ENCODE measurements at places on chromosomes 2 and 18. TPM values are rescaled to one million over a fixed set of nuclear protein-coding genes. Genes with fewer than 3 reads are reported as not detected.

Gene TYMS
- 202 TPM for total RNA-seq

- no peak overlapping the region for H3K4me3 ChIP-seq
- peak overlapping the region; percentile 87 for H3K27ac ChIP-seq
- peaks cover 48% of the 10 kb centered on the region for H3K4me1 ChIP-seq
- DNase-seq = no peak
- no peaks in the 10 kb centered on the region for H3K27me3 ChIP-seq
Measured at GRCh38 chr2:47223980-47224379, 68.9 kb upstream of the STPG4 start.

Gene NAT8
- total RNA-seq = not detected

Gene PRADC1
- total RNA-seq = 18.6 TPM

- no peak overlapping the region for H3K4me3 ChIP-seq
- H3K4me1 ChIP-seq = no peaks in the 10 kb centered on the region
- DNase-seq = no peak
- H3K27ac ChIP-seq = no peak overlapping the region
- H3K36me3 ChIP-seq = no peaks in the 10 kb centered on the region
- no peaks in the 10 kb centered on the region for H3K27me3 ChIP-seq
Measured at GRCh38 chr18:45373286-45373880, 241.9 kb upstream of the SLC14A2 start.

DNA sequence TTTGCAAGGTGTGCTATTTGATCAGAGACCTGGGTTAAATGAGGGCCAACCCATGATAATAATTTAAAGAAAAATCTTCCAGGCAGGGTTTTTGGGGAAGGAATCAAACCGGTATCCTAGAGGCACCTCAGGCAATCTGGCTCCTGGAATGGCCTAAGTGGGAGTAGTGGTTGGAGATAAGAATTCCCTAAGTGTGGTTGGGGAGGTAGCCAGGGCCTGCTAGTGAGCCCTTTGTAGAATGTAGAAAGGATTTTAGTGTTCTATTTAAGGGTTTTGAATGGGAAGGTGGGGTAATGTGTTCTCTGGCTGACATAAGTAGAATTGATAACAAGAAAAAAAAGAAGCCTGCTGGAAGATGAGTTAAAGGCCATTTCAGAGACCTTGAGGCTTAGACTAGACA lies 422.2 kb downstream of the XIRP2 start:
- no peak overlapping the region for H3K27ac ChIP-seq
- H3K36me3 ChIP-seq = no peaks in the 10 kb centered on the region
- H3K27me3 ChIP-seq = no peaks in the 10 kb centered on the region
- no peak overlapping the region for H3K4me3 ChIP-seq
- H3K4me1 ChIP-seq = no peaks in the 10 kb centered on the region

Gene FAP
- total RNA-seq = not detected

DNA sequence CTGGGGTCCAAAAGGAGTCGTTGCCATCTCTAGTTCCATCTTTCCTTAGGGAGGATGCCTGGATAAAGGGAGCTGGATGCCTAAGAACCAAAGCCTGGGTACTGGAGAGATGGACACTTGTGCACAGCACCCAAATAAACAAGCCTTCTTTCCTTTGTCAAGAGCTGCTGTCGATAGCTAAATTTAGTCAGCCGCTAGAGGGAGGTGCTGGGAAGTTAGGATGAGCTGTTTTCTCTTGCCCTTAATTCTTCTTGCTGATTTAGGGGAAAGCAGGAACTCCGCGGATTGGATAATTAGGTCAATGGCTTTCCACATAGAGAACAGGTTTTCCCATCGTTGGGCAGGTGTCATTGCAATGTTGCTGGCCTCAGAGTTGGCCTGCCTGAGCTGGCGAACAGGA lies 30.9 kb upstream of the SERPINB12 start:
- no peak overlapping the region for H3K4me3 ChIP-seq
- H3K4me1 ChIP-seq = no peaks in the 10 kb centered on the region
- DNase-seq = peak; percentile 15
- H3K27me3 ChIP-seq = no peaks in the 10 kb centered on the region
- no peaks in the 10 kb centered on the region for H3K36me3 ChIP-seq

Gene ESPNL
- 0.85 TPM for total RNA-seq

GRCh38 chr2:221969087-221969829 lies 329.5 kb downstream of the PAX3 start:
- peak; percentile 5 for DNase-seq
- no peaks in the 10 kb centered on the region for H3K4me1 ChIP-seq
- no peak overlapping the region for H3K27ac ChIP-seq
- H3K4me3 ChIP-seq = no peak overlapping the region

- no peak overlapping the region for H3K4me3 ChIP-seq
- DNase-seq = no peak
- H3K4me1 ChIP-seq = no peaks in the 10 kb centered on the region
- no peaks in the 10 kb centered on the region for H3K27me3 ChIP-seq
Measured at GRCh38 chr18:44033144-44033701, 647.5 kb upstream of the SETBP1 start.

DNA sequence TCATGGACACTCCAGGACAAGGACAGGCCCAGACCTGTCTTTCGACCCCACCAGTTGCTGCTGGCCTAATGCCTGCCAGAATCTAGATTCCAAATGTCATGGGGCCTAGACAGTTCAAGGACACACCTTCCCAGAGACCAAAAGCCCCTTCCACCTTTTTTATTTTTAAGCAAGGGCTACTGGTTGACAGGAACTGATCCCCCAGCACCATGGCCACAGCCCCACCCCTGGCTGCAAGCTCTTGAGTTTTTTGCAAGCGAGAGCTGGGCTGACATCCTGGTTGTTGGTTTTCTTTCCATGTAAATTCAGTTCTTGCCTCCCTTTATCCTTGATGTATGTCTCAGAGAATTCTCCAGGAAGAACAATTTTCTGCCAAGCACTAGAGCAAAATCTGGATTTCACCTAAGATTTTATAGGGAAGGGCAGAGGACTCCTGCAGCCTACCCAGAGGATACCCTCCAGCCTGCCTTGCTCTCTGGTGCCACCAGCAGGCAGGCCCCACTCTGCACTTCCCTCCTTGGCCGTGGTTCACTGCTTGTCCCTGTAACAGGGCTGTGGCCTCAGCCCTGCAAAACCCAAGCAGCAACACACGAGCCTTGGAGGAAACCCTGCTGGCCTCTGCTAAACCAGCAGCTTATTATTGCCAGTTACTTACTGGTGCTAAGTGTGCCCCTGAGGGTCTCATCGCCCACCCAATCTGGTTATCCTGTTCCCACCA lies 97.7 kb downstream of the TWIST2 start:
- no peak overlapping the region for H3K4me3 ChIP-seq
- no peak for DNase-seq
- no peaks in the 10 kb centered on the region for H3K27me3 ChIP-seq
- H3K36me3 ChIP-seq = no peaks in the 10 kb centered on the region
- no peak overlapping the region for H3K27ac ChIP-seq
- H3K4me1 ChIP-seq = no peaks in the 10 kb centered on the region

GRCh38 chr2:61450144-61450543 lies 20.7 kb downstream of the USP34 start:
- H3K36me3 ChIP-seq = no peaks in the 10 kb centered on the region
- H3K27me3 ChIP-seq = no peaks in the 10 kb centered on the region
- no peak overlapping the region for H3K4me3 ChIP-seq
- no peak for DNase-seq
- no peaks in the 10 kb centered on the region for H3K4me1 ChIP-seq
- no peak overlapping the region for H3K27ac ChIP-seq

GRCh38 chr2:119455066-119455718 lies 23.5 kb downstream of the TMEM37 start:
- no peaks in the 10 kb centered on the region for H3K36me3 ChIP-seq
- no peaks in the 10 kb centered on the region for H3K4me1 ChIP-seq
- no peak overlapping the region for H3K27ac ChIP-seq
- no peak overlapping the region for H3K4me3 ChIP-seq
- H3K27me3 ChIP-seq = no peaks in the 10 kb centered on the region

DNA sequence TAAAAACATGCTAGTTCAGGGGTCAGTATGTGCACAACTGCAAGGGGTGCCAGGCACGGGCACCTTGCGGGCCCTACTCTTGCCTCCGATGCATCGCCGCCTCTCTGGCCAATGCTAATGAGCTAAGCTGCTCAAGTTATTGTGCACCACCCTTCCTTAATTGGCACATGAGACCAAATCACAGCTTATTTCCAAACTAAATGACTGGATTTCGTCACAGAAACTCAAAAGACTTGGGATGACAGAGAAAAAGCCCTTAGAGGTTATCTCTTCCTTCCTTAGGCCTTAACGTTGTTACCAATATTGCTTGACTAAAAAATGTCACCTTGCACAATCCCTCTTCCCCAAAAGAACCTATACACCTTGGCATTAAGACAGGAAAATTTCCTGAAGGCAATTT lies 7.7 kb downstream of the RNF149 start:
- H3K4me3 ChIP-seq = no peak overlapping the region
- DNase-seq = no peak
- H3K4me1 ChIP-seq = peaks cover 8% of the 10 kb centered on the region

DNA sequence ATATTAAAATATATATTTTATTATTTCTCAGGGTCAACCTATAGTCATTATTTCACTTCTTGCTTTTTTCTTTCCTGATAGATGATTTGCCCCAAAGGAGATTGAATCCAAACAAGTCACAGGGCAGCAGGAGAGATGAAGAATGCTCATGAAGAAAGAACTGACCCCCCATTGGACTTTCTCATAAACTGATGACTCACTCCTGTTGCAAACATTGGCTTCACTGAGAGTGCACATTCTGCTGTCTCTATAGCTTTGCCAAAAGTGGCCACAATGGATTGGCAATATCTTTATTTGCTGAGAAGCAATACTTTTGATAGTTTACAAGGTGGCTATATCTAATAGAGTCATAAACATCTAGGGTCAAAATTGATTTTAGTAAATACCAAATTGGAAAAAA lies 55.9 kb upstream of the ZNF385B start:
- no peaks in the 10 kb centered on the region for H3K27me3 ChIP-seq
- DNase-seq = no peak
- H3K27ac ChIP-seq = no peak overlapping the region
- H3K4me1 ChIP-seq = no peaks in the 10 kb centered on the region

- no peaks in the 10 kb centered on the region for H3K27me3 ChIP-seq
- H3K4me3 ChIP-seq = no peak overlapping the region
- no peak for DNase-seq
- H3K4me1 ChIP-seq = no peaks in the 10 kb centered on the region
Measured at GRCh38 chr2:146262606-146263005, 1582.2 kb upstream of the ACVR2A start.
